ENCODE measurements at places on chromosomes 6 and 20.

DNA sequence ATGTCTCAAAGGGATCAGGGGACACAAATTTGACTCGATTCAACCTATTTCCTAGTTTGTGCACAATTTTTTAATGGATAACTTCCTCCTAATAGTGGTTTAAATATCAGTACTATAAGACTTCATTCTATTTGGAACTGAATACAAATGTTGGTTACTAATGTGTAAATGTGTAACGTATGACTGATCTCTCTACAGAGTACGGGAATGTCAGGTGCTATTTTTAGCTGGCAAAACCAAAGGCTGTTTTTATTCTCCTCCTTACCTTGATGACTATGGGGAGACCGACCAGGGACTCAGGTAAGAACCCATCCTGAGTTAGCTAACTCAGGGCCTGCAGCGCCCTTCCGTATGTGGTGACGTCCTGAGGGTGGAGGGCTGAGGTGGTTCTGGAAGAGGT is 33.0 kb downstream of the PRPH2 start:
- no peak for DNase-seq

- no peak for DNase-seq
Measured at GRCh38 chr6:72811971-72812421, 190.1 kb downstream of the KCNQ5 start.

DNA sequence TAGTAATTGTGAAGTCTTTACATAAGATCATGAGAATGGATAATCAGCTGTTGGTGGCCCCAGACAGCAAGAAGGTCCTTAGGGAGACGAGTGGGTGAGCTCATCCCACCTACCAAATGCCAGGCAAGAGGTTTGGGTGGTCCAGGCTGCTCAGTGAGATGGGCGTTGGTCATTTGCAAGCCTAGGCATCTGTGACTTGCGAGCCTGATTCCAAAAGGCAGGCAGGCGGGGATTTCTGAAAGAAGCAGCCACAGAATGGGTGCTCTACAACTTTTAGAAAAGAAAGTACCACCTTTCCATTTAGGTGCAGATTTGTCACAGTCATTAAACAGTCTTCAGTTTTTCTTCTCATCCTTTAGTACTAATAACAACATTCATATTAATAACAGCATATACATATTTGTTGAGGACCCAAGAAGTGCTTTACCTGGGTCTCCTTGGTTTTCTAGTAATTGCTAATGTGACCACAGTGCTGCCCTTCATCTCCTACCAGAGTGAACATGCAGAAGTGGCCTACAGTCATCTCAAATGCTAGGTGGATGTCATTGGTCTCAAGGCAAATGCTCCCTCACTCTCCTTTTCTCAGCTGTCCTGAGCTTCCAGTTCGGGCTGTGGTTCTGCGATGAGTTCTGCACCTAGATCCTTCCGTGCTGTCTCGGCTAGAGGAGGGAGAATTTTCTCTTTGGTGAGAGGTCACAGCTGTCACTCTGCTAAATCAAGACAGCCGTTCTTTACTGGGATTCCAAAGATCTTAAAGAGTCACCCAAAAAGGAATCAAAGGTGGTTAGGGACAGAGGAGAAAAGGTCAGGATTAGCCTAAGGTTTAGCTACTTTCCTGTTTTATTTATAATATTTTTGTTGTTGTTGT is 2.7 kb downstream of the WRNIP1 start:
- no peak for DNase-seq

GRCh38 chr6:7203939-7204338 is 96.2 kb downstream of the RREB1 start:
- DNase-seq = no peak

- peak; percentile 73 for DNase-seq
Measured at GRCh38 chr6:37699138-37699766, 1.6 kb upstream of the MDGA1 start.

DNA sequence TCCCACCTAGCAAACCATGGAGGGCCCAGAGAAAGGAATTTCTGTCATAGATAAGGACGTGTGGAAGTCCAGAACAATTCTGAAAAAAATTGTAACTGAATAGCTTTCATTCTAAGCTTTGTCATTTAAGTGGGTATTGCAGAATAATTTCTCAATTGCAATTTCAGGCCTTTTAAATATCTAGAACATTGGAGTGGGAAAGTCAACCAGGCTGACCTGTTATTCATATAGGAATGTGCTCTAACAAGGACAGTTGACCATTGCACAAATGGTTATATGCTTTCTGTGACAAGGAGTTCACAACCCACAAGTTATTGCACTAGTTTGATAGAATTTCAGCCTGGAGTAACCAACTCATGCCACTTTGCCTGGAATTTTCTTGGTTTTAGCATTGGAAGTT is 53.4 kb upstream of the OLIG3 start:
- DNase-seq = no peak

DNA sequence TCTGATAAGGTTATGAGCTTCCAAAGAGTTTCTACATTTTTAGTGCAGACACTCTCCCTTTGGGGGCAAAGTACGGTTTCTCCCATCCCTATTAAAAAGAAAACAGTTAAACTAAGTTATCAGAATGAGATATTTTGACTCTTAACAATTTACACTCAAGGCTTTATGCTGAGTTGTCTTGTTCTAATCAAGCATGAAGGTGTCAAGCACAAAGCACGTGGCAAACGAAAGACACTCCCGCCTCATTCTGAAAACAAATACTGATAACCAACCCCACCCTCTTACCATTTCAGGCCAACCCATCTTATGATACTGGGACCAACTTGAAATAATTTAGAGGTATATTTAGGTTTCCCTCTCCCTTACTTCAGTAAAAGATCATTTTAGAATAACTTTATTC is 24.3 kb downstream of the OR14J1 start:
- no peak for DNase-seq

- no peak for DNase-seq
Measured at GRCh38 chr6:104908888-104909525, 47.9 kb upstream of the LIN28B start.

- no peak for DNase-seq
Measured at GRCh38 chr6:127441881-127442280, 17.3 kb downstream of the KIAA0408 start.

GRCh38 chr6:138956244-138956924 is 31.7 kb downstream of the REPS1 start:
- DNase-seq = no peak

GRCh38 chr6:37625591-37626374 is 71.9 kb downstream of the MDGA1 start:
- no peak for DNase-seq

DNA sequence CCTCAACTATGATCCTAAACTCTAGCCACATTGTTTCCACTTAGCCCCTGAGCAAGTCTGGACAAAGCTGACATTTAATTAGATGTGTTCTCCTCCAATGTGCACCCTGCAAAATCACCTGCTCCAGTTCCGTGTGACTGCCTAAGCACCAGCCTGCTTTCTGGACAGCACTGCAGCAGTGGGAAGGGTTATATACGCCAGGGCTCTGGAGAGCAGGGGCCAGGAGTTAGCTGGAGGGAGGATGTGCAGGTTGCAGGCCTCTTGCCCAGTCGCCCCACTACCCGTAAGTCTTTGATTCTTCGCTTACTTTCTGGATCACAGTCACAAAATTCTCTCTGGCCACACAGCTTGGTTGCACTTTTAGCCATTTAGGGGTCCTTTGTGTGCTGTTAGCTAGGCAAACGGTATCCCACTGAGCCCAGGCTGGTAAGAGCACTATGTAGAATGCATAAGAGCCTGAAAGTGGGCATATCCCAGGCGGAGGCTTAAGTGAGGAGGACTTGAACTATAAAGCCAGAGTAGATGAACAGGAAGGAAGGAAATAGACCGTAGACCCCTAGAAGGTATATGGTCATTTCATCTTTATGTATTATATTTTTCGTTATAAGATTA is 10.7 kb upstream of the PLEKHG1 start:
- DNase-seq = no peak

DNA sequence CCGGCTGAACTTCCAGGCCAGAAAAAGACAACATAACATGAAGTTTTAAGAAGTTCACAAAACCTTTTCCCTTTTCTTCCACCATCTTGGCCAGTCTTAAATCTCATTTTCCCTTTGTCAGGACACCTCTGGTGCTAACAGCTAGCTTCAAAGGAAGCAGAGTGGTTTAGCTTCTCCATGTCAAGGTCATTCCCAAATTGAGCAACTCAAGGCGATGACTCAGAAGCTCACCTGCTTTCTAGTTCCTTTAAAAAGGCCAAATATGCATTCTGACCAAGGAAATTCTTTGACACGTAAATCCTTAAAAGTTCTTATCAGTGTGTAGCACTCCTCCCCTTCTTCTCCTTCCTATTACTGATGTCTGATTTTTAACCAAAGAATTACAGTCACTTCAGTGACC is 69.6 kb upstream of the VGLL2 start:
- DNase-seq = no peak

- DNase-seq = no peak
Measured at GRCh38 chr6:170174771-170175643, 115.9 kb downstream of the DLL1 start.
